ENCODE measurements at places on chromosomes 3 and 15.

DNA sequence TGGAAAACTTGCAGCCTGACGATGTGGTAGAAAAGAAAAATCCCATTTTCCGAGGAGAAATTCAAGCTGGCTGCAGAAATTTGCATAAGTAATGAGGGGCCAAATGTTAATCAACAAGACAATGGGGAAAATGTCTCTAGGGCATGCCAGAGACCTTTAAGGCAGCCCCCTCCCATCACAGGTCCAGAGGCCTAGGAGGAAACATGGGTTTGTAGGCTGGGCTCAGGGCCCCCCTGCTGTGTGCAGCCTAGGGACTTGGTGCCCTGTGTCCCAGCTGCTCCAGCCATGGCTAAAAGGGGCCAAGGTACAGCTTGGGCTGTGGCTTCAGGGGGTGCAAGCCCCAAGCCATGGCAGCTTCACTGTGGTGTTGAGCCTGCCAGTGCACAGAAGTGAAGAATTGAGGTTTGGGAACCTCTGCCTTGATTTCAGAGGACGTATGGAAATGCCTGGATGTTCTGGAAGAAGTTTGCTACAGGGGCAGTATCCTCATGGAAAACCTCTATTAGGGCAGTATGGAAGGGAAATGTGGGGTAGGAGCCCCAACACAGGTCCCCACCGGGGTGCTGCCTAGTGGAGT is 75.9 kb upstream of the CADPS start:
- DNase-seq, result no peak

GRCh38 chr3:119346076-119346496 is 51.9 kb downstream of the ARHGAP31 start:
- DNase-seq, result no peak

DNA sequence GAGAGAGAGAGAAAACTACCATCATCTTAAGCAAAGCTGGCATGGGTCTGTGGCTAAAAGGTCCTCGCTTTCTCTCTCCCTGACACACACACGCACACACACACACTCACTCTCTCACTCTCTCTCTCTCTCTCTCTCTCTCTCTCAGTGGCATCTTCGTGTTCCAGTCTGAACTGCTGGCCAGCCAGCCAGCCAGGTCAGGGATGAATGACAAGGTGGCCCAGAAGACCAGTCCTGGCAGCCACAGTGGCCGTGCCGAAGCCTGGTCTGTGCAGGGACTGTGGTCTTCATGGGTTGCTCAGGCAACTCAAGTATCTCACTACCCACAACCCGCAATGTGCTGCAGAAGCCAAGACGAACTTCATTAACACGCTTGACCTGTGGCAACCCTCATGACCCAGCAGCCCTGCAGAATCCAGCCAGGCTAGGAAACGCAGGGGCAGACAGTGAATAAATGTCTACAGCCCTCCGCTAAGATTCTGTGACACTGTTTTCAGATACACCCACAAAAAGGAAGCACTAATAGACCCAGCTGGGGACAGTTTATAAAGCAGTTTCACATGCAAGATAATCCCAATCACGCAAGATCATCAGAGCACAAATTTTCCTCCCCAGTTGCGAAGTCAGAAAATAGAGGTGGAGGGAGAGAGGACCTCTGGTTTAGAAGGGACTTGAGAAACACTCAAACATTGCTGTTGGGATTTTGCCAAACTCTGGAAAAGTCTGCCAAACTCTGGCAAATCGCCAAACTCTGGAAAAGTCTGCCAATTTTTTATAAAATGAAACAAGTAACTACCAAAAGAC is 66.4 kb downstream of the XXYLT1 start:
- DNase-seq, result no peak

DNA sequence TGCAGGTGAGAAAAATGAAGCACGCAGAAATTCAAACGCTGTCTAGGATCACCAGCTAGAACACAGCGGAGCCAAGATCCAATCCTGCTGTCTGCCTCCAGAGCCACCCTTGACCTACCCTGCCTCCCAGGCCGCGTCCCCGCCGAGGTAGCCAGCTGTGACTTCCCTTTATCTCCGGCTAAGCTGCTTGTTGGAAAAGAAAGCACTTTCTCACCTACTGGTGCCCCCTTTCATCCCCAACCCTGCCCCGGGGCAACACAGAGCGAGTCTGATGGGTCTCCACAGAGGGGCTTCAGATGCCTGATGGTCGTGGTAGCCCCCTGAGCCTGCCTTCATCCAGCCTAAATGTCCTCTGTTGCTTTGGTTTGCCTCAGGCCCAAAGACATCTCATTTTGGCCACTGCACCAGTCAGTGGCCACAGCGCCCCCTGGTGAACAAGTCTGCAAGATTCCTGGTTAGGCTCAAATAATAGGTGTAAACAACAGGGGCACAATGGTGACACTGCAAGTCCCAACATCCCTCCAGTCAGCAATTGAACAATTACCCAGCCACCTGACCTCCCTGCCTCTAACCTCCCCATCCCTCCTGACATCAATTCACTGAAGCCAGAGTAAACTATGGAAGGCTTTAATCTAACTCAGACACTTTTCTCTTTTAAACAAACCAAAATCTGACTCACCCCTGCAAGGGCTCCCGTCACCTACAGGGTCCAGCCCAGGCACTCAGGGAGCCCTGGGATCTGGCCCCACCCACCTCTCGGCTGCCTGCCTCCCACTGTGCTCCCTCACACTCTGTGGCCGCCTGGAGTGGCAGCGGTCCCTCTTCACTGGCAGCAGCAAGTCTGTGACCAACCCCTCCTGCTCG is 27.3 kb upstream of the BCL2L10 start:
- no peak for DNase-seq
